Activated T-cell treated with anti-CD3 and anti-CD28 coated beads, Interleukin-2, amount 50 U/mL, for 48 hours (primary cell): ENCODE measurements at places on chromosomes 13 and 19.

GRCh38 chr19:8501516-8501915 is 924 bp downstream of the PRAM1 start:
- no peak for DNase-seq

DNA sequence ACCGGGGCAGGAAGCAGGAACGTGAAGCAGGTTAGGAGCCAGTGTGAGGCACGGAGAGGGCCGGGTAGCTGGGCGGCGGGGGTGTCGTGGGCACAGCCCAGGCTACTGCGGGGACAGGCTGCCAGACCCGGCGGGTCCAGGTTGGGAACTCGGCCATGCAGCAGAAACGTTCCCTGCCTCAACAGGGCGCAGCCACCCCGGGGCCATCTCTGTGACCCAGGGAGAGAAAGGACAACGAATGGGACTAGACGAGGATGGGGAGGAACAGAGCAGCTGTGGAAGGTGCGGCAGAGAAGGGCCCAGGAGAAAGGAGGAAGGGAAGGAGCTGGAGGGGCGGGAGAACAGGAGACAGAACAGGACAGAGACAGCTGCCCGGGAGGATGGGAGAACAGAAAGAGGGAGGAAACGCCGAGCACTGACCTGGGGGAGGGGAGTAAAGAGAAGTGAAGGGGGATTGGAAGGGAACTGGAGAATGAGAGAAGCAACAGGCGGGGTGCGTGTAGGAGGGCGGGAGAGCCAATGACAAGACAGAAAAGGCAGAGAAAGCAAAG is 12.9 kb upstream of the GARIN5A start:
- no peak for DNase-seq

DNA sequence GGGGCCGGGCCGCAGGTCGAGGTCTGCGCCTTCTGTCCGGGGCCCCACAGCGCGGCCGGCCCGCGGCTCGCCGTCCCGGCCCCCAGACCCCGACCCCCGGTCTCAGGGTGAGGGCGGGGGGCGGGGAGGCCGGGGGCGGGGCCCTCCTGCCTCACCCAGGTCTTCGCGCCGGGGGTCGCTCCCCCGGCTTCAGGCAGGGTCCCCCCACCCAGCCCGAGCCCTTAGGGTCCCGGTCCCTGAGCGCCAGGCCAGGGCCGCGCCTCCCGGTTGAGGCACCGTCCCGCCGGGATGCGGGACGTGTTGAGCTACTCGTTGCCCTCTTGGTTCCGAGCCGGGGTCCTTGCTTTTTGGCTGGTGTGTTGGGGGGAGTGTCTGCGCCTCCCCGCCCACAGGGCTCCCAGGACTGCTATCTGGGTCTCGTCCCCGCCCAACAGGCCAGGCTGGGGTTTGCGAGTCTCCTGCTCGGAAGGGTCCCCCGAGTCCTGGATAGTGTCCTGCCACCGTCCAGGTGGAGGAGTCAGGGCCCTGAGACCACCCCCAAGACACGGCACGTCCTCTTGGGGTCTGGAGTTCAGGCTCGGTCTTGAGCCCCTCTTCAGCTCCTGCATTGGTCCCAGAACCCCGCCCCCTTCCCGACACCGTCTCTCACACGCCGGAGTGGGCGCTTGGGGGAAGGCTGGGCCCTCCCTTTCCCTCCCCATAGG is 452 bp downstream of the PIAS4 start:
- peak; percentile 65 for DNase-seq

- peak; percentile 78 for DNase-seq
These were observed 12.1 kb upstream of the CEACAM8 start for GRCh38 chr19:42606660-42607351.

DNA sequence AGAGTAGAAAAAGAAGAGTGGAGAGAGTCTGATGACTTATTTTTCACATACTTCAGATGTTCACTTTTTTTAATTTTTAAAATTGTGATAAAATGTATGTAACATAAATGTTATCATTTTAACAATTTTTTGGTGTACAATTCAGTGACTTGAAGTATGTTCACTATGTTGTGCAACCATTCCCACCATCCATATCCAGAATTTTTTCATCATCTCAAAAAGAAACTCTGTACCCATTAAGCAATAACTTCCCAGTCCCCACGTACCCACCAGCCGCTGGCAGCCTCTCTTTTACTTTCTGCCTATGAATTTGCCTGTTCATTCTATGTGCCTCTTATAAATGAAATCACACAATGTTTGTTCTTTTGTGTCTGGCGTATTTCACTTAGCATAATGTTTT is 43.3 kb downstream of the SKA3 start:
- DNase-seq, result no peak

DNA sequence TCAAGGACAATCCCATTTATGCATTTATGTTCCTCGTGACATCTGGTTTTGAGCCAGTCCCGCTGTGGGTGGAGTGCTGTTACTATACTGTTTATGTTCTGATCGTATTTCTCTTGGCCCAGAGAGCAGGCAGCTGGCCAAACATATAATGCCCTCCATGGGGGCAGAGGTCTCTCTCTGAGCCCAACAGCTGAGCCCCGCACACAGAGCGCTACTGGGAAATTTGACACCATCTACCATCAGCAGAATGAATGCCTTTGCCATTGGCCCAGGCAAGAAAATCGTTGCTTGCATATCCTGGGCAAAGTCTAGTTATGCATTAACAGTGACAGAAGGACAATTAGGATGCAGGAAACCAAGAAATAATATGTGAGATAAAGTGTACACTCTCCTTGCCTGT is 126.8 kb upstream of the CACNA1A start:
- DNase-seq, result no peak
